T-helper 1 cell (primary cell): ENCODE measurements at places on chromosomes 5 and 9.

- no peak for DNase-seq
These were observed 116.8 kb downstream of the PBX3 start for GRCh38 chr9:125863923-125864322.

GRCh38 chr5:124876983-124877382, 130.5 kb upstream of the ZNF608 start:
- no peak for DNase-seq

DNA sequence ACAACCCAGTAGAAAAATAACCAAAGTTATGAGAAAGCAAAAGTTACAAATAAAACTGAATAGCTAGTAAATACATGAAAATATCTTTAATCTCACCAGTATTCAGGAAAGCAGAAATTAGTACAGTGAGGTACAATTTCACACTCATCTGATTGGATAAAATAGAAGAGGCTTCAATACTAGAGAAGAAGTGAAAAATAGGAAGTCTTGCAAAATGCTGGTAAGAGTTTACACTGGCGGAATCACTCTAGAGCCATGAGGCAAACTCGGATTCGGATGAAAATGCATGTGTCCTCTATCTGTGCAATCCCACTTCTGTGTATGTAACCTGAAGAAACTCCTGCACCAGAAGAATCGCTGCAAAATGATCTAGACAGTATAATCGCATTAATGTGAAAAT, 128.9 kb downstream of the CCDC192 start:
- no peak for DNase-seq

- DNase-seq = no peak
These were observed 27.3 kb downstream of the NIPAL4 start for GRCh38 chr5:157487358-157487757.

- no peak for DNase-seq
These were observed 1913.7 kb upstream of the WWC1 start for GRCh38 chr5:166377756-166378155.

GRCh38 chr9:122206118-122207046, 22.4 kb downstream of the LHX6 start:
- DNase-seq = no peak

GRCh38 chr5:13250464-13251291, 693.8 kb downstream of the DNAH5 start:
- no peak for DNase-seq
